ENCODE measurements at places on chromosomes 6 and 20. TPM values are rescaled to one million over a fixed set of nuclear protein-coding genes. Genes with fewer than 3 reads are reported as not detected.

The GPLD1 gene
- 0.45 TPM for total RNA-seq

The PARD6B gene
- total RNA-seq, result 4.5 TPM

The RUNX2 gene
- total RNA-seq, result 1.9 TPM

The SMPDL3A gene
- 3.6 TPM for total RNA-seq

The ARFGEF2 gene
- 15.7 TPM for total RNA-seq

The PSMB9 gene
- total RNA-seq, result 22.0 TPM

Measured in A549 treated with dexamethasone at 1 μM for 4 hours (cell line).